ENCODE measurements at places on chromosomes 2 and 18. TPM values are rescaled to one million over a fixed set of nuclear protein-coding genes. Genes with fewer than 3 reads are reported as not detected.

The SERPINB3 gene
- polyA plus RNA-seq, result not detected

DNA sequence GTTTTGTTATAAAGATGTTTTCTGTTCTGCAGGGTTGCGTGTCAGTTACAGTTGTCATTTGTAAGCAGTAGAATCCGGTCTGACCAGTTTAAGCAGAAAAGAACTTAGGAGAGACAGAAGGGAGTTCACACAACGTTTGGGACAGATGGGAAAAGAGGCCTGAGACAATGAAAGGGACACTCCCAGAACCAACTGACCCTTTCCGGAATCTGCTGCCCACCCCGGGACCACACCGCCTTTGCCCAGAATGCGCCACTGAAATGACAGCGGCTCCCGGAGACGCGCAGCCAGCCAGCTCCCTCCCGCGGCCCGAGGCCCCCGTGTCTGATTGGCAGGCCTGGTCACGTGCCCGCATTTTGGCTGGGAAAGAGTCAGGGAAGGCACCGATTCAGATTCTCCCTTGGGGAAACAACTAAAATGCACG is 244.6 kb downstream of the BCL2 start:
- peak; percentile 67 for DNase-seq

DNA sequence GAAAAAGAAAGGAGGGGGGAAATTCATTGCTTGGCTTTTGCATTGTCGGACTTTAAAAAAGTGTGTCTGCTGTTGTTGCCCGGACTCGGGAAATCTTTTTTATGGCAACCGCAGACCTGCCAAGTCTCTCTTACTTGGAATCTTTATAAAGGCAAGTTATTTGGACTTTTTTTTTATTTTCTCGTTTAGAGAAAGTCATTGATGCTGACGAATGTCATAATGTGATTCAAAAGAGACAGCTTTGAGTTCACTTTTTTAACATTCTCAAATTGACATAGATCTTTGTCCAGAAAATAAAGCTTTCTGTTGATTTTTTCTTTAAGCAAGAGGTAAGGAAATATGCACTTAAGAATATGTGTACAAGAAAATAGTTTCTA is 651 bp upstream of the ZNF521 start:
- no peak for DNase-seq

GRCh38 chr2:109052922-109053321 is 63.9 kb upstream of the EDAR start:
- no peak for DNase-seq

DNA sequence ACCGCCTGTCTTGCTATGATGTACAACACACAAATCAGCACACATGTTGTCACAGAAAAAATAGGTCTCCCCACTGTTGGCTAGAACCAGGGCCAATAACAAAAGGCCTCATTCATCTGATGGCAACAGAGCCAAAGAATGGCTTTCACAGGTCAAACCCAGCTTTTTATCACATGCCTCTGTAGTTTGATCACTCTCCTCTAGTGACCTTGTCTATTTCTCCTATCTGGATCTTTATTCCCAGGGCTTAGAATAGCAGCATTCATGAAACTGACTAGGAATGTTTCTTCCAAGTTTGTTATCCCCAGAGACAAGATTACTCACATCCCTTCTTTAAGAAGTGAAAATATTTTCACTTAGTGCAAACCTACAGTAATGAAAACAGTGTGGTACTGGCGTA is 285.8 kb upstream of the GYPC start:
- DNase-seq, result no peak

The EMILIN1 gene
- polyA plus RNA-seq, result 1.1 TPM

The TUBA4B gene
- polyA plus RNA-seq, result not detected

The CFC1 gene
- polyA plus RNA-seq, result not detected

DNA sequence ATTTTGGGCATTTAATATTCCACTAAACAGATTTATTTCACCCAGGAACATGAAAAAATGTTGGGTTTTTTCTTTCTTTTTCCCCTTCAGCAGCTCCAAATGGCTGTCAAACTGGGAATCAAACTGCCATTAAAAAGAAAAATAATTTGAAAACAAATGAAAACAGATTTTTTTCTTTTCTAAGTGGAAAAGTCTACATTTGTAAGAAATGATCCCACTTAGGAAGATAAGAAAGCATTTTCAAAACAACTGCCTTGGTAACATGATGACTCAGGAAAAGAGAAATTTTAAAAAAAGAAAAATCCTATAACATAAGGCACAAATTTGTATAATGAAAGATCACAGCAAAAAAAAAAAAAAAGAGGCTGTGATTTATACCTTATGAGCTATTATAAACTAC is 20.0 kb downstream of the ZNF521 start:
- DNase-seq, result no peak

DNA sequence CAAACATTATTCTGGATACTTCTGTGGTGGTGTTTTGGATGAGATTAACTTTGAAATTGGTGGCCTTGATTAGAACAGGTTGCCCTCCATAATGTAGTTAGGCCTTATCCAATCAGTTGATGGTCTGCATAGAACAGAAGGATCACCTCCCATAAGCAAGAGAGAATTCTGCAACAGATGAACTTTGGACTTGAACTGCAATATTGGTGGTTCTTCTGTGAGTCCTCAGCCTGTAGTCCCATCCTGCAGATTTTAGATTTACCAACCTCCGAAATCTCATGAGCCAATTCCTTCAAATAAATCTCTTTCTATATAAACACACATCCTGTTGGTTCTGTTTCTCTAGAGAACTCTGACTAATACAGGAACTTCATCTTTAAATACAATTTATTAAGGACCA is 81.9 kb downstream of the IRS1 start:
- no peak for DNase-seq

GRCh38 chr18:23354625-23355024 is 98.5 kb upstream of the RIOK3 start:
- peak; percentile 50 for DNase-seq

DNA sequence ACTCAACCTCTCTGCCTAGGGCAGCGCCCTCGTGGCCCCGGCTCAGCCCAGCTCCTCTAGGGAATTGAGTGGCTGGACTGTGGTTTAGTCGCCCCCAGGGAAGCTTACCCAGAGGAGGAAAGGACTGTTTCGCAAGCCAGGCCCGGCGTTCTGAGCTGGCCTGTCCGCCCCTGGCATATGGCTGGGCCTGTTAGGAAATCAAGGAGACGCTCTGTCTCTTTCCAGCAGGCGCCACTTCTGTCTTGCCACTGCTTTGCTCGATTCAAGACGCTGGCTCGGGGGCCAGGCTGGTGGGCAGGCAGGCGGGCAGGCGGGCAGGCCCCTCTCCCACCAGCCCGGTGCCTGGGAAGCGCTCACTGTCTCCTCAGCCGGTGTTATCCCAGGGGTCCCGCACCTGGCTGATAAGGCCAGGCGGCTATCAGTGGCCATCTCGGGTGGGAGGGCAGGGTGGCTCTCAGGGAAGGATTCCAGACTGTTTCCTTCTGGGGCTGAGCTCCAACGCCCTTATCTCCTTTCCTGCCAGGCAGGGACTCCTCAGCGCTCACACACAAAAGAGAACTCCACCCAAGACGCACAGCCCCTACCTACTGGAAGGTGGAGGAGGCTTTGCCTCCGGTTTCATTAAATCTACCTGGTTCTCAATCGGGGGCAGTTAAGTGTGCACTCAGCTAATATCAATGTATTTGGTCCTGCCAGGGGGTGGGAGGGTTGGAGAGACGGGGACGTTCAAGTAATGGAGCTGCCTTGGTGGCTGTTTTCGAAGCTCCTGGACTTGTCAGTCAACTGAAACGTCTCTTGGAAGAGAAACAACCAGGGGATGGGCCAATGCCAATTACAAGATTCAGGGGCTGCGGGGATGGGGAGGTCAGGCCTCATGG is 109.1 kb downstream of the SMAD7 start:
- DNase-seq, result peak; percentile 33
